ENCODE measurements at places on chromosomes 7 and 10.

GRCh38 chr10:94077042-94077441 lies 83.3 kb downstream of the PLCE1 start:
- no peak for DNase-seq

- no peak for DNase-seq
Observed at GRCh38 chr7:44289341-44290251, 35.8 kb downstream of the CAMK2B start.

GRCh38 chr7:2076649-2077064 lies 156.1 kb downstream of the MAD1L1 start:
- no peak for DNase-seq

- DNase-seq, result no peak
Observed at GRCh38 chr7:254337-255037, 35.5 kb upstream of the FOXL3 start.

DNA sequence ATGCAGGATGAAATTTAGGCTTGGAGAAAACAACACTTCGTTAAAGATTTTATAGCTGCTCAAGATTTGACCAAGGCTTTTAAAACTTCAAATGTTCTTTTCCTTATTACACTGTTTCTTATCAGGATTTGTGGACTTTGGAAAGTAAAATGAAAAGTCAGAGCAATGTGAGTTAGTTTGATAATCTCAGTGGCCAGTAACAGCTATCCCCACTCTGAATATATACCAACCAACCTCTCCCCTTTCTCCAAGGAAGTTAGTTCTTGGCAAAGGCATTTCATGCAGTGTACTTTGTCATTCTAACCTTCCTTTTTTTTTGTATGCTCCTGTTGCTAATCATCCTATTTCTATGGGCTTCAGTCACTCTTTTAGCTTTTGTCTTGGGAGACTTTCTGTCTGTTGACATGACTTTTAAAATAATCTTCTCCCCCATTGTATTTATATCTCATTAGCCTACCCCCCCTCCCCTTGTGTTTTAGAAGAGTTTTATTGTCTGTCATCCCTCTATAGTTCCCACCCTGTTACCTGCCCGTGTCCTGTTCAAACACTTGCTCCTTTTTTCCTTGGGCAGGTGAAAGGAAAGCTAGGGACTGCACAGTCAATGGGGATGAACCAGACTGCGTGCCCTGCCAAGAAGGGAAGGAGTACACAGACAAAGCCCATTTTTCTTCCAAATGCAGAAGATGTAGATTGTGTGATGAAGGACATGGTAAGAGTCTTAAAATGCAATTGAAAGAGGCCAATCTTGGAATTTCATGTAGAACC lies 16.7 kb downstream of the FAS start:
- DNase-seq, result no peak

DNA sequence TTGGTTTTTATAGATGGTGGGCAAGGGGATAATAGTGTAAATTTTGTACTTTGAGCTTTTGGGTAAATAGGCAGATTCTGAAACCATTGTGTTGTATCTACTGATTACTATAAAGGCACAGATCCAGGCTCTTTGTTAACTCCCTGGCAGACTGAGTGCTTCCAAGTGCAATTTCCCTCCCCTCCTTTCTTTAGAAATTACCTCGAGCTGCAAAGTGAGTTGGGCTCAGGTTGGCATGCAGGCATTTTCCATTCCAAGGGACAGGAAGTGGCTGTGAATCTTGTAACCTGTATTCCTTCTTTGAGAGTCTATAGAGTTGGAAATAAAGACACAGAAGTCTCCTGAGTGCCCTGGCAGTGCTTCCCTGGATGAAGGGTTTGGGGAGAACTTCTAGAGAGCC lies 494.2 kb upstream of the GALNT17 start:
- DNase-seq, result no peak

DNA sequence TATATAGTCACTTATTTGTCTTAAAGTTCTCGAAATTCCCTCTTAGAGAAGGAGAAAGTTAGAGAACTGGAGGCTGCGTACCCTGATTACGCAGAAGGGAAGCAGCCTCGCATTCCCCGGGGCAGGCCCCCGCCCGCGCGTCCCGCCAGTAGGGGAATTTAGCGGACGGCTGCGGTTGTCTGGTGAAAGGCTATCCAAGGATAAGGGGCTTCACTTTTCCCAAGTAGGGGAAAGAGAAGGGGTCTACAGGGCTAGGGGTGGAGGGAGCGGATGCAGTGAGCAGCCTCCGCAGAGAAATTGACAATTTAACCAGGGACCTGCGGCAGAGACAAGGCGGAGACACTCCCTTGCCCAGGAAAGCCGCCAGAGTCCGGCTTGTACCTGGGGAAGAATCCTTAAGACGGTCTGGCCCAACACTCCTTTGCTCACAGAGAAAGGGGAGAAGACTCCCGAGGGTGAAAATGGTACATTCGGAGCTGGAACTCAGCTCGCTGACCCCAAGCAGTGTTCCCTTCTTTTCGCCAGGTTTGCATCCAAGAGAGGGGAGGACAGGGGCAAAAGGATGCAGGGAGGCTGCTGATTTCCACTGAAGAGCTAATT lies 994 bp upstream of the MAGI2 start:
- peak; percentile 46 for DNase-seq

DNA sequence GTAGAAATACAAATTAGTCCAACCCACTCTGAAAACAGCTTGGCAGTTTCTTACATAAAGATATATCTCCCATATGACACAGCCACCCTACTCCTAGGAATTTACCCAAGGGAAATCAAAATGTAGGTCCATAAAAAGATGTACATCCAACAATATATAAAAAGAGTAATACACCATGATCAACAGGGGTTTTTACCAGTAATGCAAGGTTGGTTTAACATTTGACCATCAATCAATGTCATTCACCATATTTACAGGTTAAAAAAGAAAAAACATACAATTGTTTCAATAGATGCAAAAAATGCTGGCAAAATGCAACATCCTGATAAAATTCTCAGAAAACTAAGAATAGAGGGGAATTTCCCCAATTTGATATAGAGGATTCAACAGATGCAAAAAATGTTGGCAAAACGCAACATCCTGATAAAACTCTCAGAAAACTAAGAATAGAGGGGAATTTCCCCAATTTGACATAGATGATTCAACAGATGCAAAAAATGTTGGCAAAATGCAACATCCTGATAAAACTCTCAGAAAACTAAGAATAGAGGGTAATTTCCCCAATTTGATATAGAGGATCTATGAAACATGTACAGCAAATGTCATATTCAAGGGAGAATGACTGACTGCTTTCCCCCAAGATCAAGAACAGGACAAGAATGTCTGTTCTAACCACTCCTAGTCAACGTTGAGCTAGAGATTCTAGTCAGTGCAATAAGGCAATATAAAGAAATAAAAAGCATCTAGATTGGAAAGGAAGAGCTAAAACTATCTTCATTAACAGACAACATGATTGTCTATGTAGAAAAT lies 13.7 kb downstream of the ADAP1 start:
- no peak for DNase-seq

GRCh38 chr7:81516898-81517297 lies 252.9 kb downstream of the HGF start:
- DNase-seq, result peak; percentile 9

DNA sequence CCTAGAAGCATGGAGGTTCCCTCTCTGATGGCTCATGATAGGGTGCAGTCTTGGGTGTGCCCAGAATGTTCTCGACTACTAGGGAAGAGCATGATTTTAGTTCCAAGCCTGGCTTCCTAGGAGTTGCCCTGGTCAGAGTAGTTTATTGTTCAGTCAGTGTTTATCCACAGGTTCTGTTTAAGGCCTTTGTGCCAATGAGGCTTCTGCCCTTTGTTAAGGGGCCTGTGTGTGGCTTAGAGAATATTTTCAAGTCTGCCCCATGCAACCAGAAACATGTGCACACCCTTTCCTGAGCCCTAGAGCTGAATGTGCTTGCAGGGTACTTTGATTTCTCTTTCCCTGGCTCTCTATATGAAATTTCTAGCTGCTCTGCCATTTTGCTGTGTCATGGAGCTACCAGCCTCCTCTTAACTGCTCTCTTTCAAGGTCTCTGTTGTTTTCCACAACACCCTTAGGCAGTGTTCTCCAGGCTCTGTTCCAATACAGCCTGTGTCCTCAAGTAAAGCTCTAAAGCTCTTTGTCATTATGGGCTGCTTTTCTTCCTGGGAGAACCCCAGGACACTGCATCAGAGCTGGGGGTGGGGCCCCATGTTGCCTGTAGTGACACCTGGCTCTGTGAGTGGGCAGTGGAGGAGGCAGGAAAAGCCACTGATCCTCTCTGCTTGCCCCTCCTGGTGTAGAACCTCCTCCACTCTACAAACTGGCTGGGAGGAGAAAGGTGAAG lies 34.1 kb upstream of the TSPAN33 start:
- no peak for DNase-seq

All from fibroblast of skin of back (primary cell).